Stimulated activated CD4-positive, alpha-beta T cell treated with anti-CD3 and anti-CD28 coated beads, Interleukin-1b, Interleukin-23, amount 100 ng/mL, for 1 hour (primary cell): ENCODE measurements at places on chromosomes 5 and 9.

DNA sequence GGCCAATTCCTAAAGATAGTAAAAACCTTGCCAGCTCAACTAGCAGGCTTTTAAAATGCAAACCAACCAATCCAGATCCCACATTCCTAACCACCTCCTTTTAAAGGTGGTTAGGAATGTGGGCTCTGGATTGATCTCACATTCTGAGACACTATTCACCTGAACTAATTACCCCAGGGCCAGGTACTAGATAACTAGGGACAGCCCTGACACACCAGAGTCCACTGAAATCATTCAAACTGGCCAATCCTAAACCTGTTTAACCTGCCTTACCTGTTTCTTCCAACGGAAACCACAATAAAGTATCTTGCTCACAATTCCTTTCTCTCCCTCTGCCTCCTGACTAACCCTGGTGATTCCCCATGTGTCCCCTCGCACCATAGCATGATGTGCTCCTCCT, 168.3 kb upstream of the DMAC1 start:
- no peak for DNase-seq

- DNase-seq, result no peak
These were observed 101.6 kb upstream of the SPRY4 start for GRCh38 chr5:142426129-142427014.

DNA sequence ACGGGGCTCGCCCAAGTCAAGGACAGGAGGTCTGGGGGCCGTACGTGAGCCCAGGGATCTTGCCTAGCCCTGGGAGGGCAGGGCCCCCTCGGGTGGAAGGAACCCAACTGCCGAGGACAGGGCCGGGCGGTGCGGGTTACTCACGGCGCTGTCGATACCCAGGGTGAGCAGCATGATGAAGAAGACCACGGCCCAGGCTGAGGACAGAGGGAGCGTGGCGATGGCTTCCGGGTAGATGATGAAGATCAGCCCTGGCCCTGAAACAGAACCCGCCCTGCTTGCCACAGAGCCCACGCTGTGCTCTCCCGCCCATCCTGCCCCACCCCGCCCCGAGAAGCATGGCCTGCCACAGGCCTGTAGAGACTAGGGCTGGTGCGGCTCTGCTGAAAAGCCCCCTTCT, 34.1 kb downstream of the SLC6A3 start:
- no peak for DNase-seq

DNA sequence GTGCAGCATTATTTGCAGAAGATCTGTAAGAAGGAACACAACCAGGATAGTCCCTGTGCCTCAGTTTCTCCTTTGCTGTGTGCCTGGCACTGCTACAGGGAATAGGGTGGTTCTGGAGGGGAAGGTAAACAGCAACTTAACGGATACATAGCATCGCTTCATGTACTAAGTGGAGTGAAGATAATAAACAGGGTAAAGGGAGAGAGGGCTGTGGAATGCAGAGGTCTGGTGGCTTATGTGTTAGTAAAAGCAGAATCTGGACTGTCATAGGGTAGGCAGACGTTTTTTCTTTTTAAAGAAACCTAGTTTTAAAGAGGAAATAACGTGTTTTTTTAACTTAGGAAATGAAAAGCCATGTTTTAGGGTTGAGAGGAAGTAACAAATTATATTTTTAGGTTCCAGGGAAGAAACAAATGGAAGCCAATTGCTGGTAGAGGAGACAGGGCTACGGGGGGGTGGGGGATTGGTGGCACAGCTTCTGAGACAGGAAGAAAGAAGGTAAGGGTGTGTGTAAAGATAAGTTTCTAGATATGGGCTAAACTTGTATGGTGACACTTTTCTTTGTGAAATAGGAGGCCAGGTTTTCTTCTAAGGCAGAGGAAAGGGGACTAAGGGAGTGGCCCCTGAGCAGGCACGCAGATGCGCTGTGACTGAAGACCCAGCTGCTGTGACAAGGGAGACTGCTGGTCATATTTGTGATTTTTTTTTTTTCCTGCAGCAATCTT, 1.3 kb downstream of the GNG10 start:
- no peak for DNase-seq

DNA sequence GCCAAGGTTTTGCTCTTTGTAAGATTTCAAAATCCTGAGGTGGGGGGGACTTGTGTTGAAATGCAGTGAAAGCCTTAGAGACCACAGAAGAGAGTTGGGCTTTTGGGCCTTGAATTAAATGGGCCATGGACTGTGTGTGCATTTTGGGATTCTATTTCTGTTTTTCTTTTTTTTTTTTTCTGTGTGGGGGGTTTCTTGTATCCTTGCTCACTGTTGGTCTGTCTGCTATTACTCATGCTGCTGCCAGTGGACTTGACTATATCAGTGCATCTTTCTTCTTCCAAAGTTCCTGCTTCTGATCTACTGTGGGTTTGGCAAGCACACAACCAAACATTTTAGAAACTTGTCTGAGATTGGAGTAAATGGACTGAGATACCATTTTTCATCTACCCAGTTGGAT, 344.9 kb downstream of the ARL15 start:
- no peak for DNase-seq

- no peak for DNase-seq
These were observed 181.8 kb downstream of the TSSK1B start for GRCh38 chr5:113253037-113253436.

- no peak for DNase-seq
These were observed 91.3 kb downstream of the RALGPS1 start for GRCh38 chr9:127005770-127006314.
